ENCODE measurements at places on chromosomes 4 and X.

- DNase-seq, result no peak
Measured at GRCh38 chr4:156953951-156954350, 17.6 kb downstream of the PDGFC start.

DNA sequence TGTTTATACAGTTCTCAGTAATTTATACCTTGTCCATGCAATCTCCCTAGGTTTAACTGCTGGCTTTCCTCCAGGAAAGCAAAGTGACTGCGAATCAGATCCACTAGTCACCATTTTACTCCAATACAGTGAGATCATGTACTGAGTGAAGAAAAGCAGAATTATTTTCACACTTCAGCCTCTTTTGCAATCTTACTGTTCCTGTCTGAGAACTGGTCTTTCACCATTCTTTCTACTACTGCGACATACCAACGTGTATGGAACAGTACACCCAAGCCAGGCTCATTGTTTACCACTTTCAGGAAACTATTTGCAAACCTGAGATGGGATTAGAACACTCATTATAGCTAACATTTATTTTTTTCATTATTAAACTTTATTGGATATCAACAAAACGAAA is 8.0 kb upstream of the MSL3 start:
- DNase-seq, result no peak

GRCh38 chr4:112532267-112532666 is 16.3 kb upstream of the NEUROG2 start:
- no peak for DNase-seq

DNA sequence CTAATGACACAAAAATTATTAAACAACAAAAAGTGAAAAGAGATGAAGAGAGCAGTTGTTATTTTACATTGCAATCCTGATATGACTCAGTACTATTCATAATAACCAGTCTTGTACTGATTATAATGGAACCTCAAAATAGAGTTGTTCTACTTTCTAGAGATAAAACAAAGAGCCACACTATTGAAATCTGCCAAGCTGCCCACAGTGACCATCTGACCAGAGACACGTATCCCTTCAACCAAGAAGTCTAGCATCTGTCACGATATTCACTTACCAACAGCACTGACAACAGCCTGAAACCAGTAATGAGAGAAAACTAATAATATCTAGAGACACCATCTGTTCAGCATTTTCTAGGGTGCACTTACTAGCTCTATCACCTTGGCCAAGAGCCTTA is 466.7 kb downstream of the NKX6-1 start:
- DNase-seq, result no peak

- DNase-seq, result no peak
Measured at GRCh38 chr4:4480685-4481398, 61.0 kb downstream of the STX18 start.

DNA sequence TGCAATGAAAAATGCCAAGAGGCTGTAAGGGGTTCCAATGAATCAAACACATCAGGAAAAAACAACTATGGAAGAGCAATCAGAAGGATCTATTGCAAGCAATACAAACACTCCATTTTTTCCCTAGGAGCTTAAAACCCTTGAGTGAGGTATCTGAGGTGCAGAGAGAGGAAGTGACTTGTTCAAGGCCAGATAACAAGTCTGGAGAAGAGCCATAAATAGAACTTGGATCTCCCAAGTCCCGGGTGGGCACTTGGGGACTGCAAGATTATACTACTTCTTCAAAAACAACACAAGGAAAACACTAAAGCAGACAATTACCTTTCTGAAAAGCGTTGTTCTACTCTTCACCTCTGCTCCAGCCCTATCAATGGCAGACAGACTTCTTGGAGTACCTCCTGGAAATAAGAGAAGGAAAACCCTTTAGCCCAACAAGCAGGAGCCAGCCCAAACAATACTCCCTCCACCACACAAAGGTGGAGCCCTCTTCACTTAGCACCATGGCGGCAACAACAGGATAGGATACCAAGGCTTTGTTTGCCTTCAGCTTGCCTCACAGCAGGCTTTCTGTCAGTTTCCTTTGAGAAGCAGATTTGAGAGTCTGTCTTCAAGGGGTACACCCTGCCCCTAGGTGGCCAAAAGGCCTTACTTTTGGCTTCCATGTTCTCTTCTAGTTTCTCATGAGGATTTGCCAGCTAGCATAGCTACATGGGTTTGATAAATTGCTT is 26.0 kb downstream of the AIFM1 start:
- DNase-seq, result no peak

DNA sequence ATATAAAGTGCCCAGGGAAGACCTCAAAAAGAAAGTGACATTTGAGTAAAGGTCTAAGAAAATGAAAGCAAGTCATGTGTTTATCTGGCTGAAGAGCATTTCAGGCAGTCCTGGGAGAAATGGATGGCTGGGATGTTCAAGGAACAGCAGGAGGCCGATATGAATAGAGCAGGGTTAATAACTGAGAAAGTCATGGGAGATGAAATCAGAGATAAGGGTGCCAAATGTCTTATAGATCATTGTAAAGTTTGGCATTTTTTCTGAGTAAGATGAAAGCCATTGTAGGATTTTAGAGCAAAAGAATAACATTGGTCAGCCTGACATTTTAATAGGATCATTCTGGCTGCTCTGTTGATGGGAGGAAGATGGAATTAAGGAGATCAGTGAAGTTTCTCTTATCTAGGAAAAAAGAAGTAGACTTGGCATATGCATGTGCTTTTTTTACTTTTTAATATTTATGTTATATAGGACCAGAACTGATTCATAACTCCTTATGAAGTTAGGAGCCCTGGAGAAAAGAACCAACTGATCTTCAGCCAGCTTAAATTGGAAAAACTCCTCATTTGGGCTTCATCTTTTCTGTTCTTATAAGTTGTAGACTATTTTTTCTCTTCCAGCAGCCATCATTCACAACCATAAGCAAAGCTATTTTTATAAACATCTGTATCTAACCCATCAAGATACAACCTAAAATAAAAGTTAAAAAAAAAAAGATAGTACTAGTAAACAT is 18.6 kb downstream of the AIMP1 start:
- no peak for DNase-seq

DNA sequence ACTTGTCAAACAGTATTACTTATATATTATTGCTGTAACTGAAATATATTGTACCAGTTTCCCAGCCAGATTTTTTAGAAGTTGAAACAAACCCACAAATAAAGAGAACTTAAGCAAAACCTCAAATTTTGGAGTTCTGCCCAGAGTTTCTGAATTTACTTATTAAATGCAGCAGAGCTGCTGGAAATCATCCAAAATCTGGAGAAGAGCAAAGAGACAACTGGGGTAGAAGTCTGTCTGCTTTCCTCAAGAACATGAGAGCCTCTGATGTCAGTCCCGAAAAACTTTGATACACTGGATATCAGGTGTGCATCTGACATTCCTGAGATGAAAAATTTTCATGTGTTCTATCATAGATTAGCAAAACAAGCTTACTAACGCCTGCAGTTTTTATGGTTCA is 325.9 kb downstream of the NR3C2 start:
- no peak for DNase-seq

- no peak for DNase-seq
Measured at GRCh38 chr4:123170843-123171242, 225.8 kb upstream of the SPRY1 start.

DNA sequence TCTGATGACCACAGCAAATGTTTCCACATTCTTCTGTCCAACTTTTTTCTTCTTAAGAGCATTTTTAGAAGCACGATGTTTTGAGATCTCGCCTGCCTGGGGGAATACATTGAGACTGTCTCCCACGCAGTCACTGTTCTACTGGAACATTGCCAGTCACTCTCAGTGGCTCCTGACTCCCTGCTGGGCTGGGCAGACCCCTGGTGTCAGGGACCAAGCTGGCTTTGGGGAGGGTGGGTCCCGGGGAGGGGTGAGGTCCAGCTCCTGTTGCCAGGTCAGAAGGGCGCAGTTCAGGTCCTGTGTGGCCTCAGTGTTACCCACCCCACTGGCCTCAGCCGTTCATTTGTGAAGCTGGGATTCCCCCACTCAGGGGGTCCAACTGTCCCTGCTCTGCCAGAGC is 18.9 kb upstream of the ABLIM2 start:
- DNase-seq, result no peak

DNA sequence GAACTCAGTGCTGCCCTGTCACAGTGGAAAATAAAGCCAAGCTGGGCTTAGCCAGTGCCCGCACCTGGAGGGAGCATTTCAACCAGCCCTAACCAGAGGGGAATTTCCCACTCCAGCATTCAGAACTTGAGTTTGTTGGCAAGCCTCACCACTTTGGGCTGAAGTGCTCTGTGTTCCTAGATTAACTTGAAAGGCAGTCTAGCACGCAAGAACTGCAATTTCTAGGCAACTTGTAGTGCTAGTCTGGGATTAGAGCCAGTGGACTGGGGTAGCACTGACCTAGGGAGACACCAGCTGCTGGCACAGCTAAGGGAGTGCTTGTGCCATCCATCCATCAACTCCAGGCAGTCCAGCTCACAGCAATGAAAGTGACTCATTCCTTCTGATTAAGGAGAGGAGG is 1060.6 kb upstream of the GRID2 start:
- no peak for DNase-seq

DNA sequence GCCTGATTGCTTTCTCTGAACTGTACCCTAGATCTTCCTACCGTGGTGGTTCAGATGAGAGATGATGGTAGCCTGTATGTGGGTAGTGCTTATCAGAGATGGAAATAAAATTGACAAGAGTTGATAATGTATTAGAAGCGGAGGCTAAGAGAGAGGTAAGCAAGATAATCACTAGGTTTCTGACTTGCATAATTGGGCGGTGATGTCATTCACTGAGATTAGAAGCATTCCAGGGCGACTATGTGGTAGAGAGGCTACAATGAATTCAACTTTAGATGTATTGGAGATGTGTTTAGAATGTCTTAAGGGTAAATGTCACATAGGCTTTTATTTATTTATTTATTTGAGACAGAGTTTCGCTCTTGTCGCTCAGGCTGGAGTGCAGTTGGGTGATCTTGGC is 415 bp upstream of the TENM3 start:
- no peak for DNase-seq

DNA sequence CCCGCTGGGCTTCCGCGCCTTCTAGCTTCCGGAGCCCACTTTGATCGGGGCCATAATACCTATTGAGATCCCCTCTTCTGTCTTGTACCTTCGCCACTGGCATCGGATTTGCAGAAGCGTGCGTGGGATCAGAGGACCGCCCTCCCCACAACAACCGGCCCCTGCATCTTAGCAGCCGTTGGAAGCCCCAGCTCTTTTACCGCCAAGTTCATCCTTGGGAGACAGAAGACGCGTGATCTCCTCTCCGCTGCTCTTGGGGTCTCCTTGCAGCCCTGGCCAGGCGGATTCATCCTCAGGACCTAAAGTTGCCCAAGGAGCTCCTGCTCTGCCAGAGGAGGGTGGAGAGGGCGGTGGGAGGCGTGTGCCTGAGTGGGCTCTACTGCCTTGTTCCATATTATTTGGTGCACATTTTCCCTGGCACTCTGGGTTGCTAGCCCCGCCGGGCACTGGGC is 1.6 kb downstream of the SLIT2 start:
- no peak for DNase-seq

DNA sequence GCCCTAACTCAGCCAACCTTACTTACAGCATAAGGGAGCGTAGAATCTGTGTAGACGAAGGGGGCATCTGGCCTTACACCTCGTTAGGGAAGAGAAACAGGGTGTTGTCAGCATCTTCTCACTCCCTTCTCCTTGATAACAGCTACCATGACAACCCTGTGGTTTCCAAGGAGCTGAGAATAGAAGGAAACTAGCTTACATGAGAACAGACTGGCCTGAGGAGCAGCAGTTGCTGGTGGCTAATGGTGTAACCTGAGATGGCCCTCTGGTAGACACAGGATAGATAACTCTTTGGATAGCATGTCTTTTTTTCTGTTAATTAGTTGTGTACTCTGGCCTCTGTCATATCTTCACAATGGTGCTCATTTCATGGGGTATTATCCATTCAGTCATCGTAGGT is 14.6 kb downstream of the PLP1 start:
- no peak for DNase-seq

DNA sequence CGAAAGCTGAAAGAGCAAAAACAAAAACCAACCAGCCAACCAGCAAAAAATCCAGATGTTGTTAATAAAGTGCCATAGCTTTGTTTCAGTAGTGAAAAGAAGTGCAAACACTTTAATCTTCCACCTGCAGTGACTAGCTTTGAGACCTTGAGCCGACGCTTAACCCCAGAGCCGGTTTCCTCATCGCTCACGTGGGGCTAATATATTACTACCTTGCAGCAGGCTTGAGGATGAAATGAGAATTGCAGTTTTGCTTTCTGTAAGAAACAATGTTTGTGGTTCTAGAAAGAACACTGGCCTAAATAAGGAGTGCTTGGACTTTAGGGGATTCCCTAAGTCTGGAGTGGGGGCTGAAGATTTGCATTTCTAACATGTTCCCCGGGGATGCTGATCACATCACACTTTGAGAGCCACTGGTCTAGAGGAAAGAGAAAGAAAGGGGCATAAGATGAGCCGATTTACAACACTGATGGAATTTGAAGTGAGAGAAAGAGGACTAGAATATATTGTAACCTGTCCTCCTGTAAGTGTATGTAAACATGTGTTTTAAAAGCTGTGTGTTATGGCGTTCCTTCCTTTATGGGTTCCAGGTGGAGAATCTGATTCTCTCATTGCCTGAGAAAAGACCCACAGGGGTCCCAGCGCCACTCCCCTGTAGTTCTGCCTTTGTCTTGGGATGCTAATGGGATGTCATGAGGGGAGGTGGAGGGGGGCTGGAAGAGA is 1.4 kb downstream of the FGF2 start:
- no peak for DNase-seq
